ENCODE measurements at places on chromosomes 3 and 15.
A peak's percentile ranks its signal among the peaks of the same experiment; 100 is the strongest.

DNA sequence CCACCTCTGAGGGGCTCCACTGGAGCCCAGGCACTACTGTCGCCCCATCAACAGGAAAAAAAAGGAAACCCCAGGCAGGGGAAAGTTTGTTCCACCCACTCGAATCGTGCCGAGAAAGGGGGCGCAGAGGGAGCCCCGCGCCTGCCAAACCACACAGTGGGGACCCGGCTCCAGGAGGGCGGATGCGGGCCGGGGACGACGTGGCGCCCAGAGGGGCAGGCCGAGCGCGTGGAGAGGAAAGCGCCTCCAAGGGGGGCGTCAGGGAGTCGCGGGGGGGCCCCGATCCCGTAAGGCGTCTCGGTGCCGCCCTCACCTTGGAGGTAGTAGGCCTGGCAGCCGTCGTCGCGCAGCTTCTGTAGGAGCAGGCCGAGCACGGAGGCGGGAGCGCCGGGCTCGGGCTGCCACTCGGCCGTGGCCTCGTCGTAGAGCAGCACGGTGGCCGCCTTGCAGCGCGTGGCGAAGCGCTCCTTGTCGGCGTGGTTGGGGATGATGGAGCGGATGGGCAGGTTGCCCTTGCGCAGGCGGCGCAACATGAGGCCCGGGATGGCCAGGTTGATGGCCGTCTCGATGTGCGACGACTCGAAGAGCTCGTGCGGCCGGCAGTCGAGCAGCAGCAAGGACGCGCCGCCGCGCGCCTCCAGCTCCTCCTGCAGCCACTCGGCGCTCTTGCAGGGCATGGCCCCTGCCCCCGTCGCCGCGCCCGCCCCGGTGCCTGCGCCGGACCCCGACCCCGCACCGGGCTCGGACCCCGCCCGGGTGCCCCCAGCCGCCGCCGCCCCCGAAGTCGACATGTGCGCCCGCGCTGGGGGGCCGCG is 627 bp downstream of the DUSP7 start:
- DNase-seq, result no peak

GRCh38 chr3:49841126-49841696 is 15.2 kb downstream of the TRAIP start:
- DNase-seq, result peak; percentile 0

DNA sequence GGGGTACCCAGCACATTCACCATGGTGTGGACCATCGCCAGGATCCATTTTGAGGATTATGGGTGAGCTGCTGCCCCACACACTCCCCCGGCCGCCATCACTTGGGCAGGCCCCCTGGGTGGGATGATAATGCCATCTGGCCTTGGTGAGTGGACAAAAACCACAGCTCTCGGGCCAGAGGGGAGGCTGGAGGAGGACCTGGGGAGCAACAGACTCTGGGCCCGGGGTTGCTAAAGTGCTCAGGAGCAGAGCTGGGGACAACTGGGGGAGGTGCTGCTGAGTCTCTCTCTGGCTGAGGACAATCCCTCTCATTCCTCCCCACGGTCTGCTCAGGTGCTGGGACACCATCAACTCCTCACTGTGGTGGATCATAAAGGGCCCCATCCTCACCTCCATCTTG is 29.0 kb downstream of the VIPR1 start:
- no peak for DNase-seq

GRCh38 chr3:2061360-2061759 is 37.3 kb upstream of the CNTN4 start:
- no peak for DNase-seq

DNA sequence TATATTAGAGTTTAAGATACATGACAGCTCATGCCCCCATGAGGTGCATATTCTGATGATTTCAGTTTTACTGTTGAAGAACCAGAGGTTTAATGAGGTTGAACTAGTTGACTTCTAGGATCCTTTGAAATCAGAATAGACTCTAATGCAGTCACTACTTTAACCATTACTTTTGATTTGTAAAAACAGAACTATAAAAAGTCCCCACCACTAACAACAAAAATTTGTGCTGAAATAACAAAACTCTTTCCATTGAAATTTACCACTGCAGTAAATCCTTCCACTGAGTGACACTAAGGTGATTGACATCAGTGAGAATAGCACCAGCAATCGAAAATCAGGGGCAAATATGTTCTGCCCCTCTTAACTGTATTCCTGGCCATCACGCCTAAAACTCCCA is 214.1 kb downstream of the SHQ1 start:
- DNase-seq, result no peak

GRCh38 chr15:44715142-44715796 is 4.0 kb downstream of the B2M start:
- DNase-seq, result no peak

DNA sequence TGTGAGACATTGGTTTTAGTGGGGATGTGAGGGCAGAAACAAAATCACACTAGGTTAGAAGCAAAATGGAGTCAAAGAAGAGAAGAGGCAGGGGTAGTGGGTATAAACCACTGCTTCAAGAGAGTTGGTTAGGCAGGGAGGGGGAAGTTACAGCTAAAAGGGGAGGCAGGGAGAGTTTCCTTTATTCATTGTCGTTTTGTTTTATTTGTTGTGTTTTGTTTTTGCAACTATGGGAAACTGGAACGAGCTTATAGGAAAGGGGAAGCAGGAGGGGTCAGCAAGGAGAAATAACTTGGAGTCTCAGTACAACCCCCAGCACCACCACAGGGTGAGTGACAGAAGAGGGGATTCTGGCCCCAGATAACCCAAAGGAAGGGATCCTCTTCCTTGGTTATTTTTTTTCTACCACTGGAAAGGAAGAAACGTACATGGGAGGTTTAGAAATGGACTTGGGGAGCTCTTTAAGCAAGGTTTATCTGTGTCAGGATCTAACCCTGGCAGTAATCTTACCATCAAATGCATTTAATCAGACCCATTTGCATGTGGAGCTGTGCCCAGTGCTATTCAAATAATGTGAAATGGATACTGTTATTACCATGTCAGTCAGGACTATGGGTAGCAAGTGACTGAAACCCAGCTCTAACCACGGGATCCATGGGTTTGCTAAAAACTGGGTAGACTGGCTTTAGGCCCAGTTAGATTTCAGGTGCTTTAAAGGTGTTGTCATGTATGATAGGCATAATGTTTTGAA is 68.7 kb downstream of the CCNL1 start:
- DNase-seq, result no peak

DNA sequence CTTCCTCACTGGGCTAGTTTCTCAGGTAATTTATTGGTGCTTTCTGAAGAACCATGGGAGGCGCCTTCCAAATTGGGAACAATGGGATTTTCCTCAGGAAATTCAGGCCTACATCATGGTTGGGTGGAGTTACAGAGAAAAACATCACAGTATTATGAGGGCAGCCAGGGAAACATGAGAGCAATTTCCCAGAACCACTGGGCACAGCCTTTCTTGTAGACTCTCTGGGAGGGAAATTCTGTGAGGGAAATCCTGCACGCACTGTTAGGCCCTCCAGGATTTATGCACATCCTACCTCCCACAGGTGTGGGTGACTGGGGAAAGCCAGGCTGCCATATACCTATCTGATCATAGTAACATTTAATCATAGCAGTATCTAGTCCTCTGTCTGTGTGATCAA is 13.2 kb downstream of the POPDC2 start:
- DNase-seq, result no peak

DNA sequence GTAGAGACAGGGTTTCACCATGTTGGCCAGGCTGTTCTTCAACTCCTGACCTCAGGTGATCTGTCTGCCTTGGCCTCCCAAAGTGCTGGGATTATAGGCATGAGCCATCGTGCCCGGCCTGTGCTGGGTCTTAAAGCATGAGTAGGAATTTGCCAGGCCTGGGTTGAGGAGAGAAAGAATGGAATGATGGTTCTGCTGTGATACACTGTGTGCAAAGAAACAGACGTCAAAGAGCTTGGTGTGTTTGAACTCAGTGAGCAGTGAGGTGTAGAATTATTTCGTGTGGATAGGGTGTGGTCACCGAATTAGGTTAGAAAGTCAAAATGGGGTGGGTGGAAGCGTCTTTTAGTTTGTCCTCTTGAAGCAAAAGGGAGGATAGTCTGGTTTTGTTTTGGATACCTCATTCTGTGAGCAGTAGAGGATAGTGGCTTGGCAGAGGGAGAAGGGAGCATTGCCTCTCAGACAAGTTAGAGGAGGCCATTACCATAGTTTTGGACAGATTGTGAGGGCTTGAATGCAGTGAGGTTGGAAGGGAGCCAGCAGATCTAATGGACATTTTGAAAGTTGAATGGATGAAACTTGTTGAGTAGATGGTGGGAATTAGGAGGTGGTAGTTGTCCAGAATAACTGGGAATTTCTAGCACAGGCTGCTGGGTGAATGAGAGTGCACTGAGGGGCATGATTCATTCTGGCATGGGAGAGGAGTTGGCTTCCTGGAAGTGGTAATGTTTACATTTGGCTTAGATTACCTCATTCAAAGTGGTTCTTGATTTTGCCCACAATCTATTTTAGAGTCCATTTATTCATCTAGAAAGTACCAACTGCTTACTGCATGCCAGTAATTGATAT is 27.2 kb downstream of the AKAP13 start:
- DNase-seq, result no peak

GRCh38 chr15:29133321-29133720 is 136.3 kb downstream of the NSMCE3 start:
- DNase-seq, result no peak

DNA sequence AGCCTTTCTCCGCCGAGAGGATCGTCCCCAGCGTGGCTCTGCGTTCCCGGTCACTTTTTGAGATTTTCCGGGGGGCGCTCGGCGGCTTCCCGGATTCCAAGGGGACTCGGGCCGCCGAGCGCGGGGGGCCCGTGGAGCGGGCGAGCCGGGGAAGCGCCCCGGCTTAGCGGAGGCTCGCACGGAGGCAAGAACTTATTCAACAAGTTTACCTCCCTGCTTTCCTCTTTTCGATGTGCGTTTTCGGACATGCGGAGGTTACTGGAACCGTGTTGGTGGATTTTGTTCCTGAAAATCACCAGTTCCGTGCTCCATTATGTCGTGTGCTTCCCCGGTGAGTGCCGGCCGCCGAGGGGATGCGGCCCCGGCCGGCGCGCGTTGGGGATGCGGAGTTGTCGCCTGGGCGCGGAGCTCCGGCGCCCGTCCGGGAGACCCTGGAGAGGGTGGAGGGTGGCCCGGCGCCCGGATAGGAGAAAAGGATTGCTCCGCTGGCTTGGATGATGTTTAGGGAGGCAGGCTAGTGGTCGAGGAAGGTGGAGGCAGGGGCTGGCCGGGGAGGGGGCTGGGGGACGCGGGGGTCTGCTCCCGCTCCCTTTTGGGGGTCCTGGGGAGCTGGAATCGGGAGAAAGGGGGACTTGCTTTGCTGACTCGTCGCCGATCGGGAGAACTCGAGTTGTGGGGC is 810 bp downstream of the PTPRG start:
- DNase-seq, result no peak

GRCh38 chr15:40565333-40566238 is 744 bp upstream of the CCDC32 start:
- DNase-seq, result no peak

DNA sequence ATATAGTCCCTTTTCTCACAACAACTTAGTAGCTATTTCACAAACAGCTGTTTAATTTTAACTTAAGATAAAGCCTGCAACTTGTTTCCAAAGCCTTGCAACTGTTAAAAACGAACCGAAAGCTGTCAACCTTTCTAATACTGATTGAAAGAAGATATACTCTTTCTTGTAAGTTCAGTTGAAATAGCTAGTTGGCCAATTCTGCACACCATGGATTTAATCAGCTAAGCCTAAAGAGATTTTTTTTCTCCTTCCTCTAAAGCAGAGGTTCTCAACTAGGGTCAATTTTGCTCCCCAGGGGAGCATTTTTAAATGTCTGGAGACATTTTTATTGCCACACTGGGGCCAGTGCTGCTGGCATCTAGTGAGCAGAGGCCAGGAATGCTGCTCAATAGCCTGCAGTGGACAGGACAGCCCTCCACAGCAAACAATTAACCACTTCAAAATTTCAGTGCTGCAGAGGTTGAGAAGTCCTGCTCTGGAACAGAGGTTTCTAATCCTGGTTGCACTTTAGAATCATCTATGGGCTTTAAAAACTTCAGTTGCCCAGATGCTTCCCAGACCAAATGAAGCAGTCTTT is 26.2 kb downstream of the MINDY4B start:
- DNase-seq, result no peak

GRCh38 chr3:114379266-114379665 is 85.4 kb downstream of the TIGIT start:
- no peak for DNase-seq

DNA sequence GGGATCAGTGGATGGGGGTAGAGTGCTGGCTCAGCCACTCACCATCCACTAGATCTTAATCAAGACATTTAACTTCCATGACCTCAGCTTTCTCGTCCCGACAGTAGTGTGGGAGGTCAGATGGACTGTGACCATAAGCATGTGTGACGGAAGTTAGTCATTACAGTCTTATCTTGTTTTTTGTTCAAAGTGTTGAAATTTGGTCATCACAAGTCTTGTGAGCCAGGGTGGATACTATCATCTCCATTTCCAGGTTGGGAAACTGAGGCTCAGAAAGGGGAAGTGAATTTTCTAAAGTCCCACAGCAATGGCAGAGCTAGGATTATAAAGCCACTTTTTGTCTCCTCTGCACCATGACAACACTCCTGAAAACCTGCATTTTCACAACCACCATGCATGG is 32.0 kb upstream of the ITGA11 start:
- DNase-seq, result no peak

GRCh38 chr15:78018445-78018844 is 59.1 kb downstream of the TBC1D2B start:
- DNase-seq, result no peak

DNA sequence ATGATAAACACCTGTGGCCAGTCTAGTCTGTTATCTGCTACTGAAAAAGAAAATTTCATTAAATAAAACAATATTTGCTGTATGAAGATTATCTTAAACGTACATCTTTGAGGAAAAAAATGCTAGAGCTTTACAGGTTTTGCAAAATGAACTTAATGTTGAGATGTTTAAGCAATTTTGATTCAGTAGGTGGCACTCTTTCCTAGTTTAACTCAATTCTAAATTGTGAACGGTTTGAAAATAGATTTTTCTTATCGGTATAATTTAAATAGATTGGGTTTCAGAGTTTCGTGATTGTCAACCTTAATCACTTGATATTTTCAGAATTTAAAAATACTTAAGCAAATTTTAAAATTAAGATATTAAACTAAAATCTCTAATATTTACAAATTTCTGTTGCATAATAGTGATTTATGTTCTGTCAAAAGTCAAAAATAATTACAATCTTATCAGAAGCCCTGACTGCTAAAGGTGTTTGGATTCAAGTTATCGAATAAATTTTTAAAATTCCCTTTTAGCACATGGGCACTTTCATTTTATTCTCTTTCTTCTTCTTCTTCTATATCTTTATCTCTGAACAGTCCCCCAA is 7.0 kb upstream of the RNF111 start:
- peak; percentile 43 for DNase-seq

GRCh38 chr3:16665282-16665741 is 60.1 kb upstream of the DAZL start:
- DNase-seq, result no peak

DNA sequence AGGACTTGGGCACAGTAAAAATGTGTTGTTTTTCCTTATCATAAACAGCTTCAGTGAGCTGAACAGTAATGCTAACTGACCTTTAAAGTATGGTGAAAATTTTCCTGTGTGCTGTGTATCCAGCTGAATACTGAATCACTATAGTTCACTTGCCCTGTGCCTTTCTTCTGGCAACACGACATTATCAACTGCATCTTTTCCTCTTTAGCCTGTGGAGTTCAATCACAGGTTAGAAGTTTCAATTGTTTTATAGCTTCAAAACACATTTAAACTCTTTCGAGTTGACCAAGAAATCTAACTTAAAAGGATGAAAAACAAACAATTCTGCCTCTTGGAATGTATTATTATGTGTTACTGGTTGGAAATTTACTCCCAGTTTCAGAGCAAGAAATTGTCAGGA is 1120.7 kb upstream of the ALCAM start:
- no peak for DNase-seq

- peak; percentile 62 for DNase-seq
Observed at GRCh38 chr3:133384331-133385027, 15.4 kb upstream of the BFSP2 start.

Data from NCI-H1694 treated with DMSO at 0.1 percent for 48 hours (cell line).